LHCN-M2 (cell line): ENCODE measurements at places on chromosomes 3 and 15. TPM values are rescaled to one million over a fixed set of nuclear protein-coding genes. Genes with fewer than 3 reads are reported as not detected.
A peak's percentile ranks its signal among the peaks of the same experiment; 100 is the strongest.

GRCh38 chr3:62700357-62700756 lies 174.9 kb downstream of the CADPS start:
- DNase-seq = no peak

GRCh38 chr3:45516829-45517228 lies 77.7 kb upstream of the LIMD1 start:
- peak; percentile 88 for DNase-seq

DNA sequence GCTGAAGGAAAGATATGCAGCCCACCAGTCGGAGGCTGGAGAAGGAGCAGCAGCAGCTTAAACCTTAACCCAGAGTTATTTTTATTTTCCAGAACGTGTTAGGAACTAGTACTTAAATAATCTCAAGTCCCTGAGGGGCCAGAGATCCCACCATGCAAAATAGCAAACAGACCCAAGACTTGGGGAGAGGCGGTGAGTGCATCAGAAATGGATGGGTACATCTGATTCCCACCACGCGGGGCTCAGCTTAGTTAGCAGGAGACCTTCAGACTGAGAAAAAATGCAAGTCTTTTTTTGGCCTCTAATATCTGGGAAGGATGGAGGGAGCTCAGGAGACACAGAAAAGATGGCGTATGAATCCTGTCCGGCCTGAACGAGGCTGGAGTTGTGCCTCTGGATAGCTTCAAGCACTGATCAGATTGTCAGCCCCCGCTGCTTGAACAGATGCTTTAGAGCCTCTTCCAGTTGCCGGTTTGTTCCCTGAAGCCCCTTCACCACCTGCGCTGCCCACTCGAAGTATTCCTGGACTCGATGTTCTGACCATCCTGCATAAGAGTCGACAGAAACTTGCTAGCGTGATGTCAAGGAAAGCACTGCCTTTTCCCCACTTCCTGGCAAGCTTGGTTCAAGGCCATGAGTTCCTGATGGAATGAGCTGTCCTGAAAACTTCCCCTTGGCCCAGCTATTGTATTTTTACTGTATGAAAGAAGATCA lies 1.3 kb downstream of the HDDC3 start:
- no peak for DNase-seq

DNA sequence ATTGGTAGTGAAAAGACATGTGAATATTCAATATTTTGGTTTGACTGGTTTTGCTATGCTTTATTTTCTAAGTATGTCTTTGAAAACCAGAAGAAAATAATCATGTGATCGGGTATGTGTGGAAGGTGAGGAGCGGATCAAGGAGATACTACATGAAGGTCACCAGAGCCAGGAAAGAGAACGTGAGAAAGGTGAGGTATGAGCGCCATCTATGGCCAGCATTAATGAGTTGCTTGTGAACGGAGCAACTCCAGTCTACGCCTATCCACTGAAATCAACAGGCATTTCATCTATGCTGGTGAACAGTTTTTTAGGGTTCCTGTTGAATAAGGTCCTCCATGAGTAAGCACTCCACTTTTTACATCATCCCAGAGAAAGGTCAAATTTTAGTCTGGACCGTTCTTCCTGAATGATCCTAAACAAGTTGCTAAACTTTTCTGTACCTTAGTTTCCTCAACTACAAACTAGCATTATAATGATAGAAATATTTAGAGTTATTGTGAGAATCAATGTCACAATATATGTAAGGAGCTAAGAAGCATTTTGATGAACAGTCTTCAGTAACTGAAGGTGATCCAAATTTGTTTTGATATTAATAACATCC lies 1435.2 kb upstream of the CADM2 start:
- no peak for DNase-seq

DNA sequence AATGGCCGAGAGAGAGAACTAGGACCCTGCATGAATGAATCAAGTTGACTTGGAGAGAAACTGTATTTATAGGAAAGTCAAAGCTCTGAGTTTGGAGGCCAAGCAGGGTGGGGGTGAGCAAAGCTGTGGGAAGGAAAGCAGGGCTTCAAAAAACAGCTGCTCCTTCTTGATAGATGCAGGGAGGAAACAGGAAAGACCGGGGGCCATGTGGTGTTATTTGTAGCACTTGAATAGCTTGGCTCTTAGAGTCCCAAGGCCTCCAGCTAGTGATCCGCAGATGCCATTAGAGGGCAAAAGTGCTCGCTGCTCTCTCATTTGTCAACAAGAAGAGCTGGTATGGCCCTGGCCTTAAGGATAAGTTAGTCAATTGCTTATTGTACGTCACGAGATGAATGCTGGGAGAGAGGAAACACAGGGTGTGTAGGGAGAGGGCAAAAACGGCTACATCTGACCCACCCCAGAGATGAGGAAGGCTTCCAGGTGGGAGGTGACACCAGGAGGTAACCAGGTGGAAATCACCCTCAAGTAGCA lies at the start of gene ALG1L2:
TSS of gene ALG1L2 (plus strand) at position 481 of the 531 bp plus-strand sequence. CDS start 186 bp downstream, outside the sequence.
- DNase-seq = peak; percentile 2

- DNase-seq = peak; percentile 78
Measured at GRCh38 chr3:121995161-121996137, 26.6 kb downstream of the ILDR1 start.

DNA sequence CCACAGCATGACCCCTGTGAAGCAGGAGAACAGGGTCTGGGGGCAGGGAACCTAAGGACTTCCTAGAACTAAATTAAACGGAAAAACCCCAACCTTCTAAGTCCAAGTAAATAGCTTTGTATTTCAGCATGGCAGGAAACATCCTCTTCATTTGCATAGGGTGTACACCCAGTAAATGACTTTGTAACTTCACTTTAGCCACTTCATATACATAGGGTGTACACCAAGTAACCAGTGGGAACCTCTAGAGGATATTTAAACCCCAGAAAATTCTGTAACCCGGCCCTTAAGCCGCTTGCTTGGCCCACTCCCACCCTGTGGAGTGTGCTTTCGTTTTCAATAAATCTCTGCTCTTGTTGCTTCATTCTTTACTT lies 41.8 kb downstream of the FSD2 start:
- DNase-seq = no peak

GRCh38 chr3:172464306-172464705 lies 16.1 kb upstream of the GHSR start:
- peak; percentile 20 for DNase-seq

- no peak for DNase-seq
Measured at GRCh38 chr3:179682426-179683080, 29.7 kb downstream of the USP13 start.

Gene CLEC3B
- total RNA-seq = 0.38 and 0.40 TPM in 2 replicates

Gene EXD1
- total RNA-seq = not detected in 2 replicates
